ENCODE measurements at places on chromosomes 5 and 9.

DNA sequence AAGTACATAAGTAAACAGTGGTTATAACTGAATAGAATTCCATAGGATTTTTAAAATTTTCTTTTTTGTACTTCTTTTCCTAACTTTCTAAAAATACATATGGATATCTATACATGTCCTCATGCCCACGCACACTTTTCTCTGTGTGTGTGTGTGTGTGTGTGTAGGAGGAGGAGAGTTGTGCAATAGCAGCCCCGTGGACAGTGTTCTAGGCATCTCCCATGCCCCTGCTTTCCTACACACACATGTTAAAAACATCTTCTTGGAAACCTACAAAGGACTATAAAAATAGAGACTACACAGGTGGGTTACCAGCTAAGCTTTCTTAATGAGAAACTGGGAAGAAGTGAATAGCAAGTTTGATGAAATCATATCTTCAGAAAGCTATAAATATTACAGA lies 19.8 kb upstream of the HEXB start:
- no peak for DNase-seq

GRCh38 chr5:27290172-27290571 lies 251.8 kb upstream of the CDH9 start:
- DNase-seq, result no peak

GRCh38 chr5:58912116-58912515 lies 329.2 kb downstream of the RAB3C start:
- DNase-seq, result no peak

GRCh38 chr5:117143406-117143805 lies 568.8 kb upstream of the SEMA6A start:
- no peak for DNase-seq

DNA sequence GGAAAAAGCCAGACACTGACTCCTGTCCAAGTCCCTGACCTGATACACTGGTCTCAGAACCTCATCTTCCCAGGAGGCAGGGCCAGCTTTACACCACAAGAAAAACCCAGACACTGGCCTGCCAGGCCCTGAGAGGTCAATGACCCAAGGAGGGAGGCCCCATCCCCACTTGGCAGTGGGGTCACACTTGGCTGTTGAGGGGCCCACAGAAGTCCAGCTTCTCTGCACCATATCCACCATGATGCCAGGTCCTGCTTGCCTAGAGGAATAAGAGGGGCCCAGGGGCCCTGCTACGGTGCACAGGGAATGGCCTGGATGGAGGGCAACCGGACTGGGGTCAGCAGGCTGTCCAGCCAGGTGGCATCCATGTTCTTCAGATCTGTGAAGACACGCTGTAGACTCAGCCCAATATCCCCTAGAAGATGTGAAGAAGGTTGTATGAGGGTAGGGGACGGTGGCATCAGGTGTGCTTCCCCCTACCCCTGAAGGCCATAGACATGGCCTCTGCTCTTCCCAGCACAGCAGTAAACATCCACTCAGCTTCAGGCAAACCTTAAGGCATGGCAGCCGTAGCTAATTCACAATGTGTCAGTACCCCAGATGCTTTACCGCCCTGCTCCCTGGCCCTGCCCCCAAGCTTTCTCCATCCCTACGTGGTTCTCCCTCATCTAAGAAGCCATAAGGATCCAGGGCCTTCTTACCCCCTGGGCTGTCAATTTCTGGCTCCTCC lies 6.7 kb downstream of the IRF1 start:
- no peak for DNase-seq

- DNase-seq, result no peak
These were observed 61.1 kb downstream of the DPYSL3 start for GRCh38 chr5:147448766-147449165.

DNA sequence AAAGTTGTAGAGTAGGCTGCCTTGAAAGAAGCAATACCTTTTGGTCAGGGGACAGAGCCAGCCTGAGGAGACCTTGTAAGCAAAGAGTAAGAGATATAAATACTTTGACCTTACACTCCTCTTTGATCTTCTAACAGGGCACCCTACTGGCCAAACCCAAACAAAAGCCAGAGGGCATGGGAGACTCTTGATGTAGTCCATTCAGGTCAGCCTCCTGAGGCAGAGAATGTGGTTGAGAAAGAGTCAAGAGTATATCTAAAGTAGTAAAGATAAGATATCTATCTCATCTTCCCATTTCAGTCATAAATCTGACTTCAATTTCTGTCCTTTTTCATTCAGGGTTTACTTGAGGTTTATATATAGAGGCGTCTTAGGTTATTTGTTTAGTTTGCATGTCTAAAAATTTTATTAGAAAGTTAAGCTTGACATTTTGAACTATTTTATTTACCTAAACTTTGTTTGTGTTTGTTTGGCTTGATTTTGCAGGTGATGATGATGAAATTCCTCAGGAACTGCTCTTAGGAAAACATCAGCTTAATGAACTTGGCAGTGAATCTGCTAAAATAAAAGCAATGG lies 125.7 kb downstream of the NIPBL start:
- no peak for DNase-seq

DNA sequence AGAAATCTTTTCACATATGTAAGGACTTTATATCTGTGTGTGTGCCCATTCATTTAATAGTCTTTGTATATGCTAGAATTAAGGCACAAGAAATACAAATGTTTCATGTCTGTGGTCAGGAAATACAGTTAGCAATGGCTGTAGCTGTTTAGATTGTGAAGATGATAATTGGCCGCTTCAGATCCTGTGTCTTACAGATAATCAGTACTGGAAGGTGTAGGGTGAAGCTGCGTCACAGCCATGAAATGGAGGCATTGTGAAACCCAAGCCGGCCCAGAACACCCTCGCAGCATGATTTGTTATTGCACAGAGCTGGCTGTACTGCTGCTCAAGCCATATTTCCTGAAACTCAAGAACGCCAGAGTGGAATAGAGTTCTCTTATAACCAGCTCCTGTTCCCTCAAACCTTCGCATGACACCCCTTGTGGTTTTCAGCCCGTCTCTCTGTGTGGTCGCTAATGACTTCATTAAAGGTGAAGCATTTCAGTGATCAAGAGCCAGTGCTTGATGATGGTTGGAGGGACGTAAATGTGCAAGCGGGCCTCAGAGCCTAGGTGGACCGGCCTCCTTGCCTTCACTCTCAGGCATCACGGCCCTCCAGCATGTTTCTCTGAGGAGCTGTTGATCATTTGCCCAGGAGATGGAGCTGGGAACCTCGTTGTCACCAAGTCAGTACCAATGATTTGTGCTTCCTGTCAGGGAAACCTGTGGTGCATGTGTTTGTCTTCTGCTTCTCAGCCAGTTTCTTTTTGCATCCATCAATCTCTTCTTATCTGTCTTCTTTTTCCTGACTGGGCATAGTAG lies 80.1 kb downstream of the F2RL2 start:
- peak; percentile 34 for DNase-seq

- DNase-seq, result no peak
These were observed 30.2 kb upstream of the CATSPER3 start for GRCh38 chr5:134937526-134937925.

DNA sequence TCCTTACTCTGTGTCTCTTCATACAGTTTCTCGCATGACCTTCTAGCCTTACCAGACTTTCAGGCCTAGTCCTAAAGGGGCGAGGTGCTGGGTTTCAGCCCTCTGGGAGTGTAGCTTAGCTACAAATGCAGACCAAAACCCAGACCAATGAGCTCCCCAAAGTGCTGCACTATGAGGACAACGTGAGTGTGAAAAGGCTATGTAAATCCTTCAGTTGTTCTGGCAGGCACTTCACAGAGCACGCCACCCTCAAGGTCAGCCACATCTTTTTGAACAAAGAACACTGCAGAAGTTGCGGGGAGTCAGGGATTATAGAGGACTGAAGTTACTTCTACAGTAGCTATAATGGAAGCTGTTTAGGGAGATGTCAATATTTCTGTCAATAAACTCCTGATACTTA lies 301.7 kb downstream of the MARCHF11 start:
- DNase-seq, result no peak

- DNase-seq, result no peak
These were observed 220.8 kb downstream of the KDM4C start for GRCh38 chr9:6978591-6978990.

GRCh38 chr5:31051316-31051715 lies 142.2 kb upstream of the CDH6 start:
- no peak for DNase-seq

- DNase-seq, result no peak
These were observed 29.8 kb upstream of the SPINK4 start for GRCh38 chr9:33210006-33210715.

DNA sequence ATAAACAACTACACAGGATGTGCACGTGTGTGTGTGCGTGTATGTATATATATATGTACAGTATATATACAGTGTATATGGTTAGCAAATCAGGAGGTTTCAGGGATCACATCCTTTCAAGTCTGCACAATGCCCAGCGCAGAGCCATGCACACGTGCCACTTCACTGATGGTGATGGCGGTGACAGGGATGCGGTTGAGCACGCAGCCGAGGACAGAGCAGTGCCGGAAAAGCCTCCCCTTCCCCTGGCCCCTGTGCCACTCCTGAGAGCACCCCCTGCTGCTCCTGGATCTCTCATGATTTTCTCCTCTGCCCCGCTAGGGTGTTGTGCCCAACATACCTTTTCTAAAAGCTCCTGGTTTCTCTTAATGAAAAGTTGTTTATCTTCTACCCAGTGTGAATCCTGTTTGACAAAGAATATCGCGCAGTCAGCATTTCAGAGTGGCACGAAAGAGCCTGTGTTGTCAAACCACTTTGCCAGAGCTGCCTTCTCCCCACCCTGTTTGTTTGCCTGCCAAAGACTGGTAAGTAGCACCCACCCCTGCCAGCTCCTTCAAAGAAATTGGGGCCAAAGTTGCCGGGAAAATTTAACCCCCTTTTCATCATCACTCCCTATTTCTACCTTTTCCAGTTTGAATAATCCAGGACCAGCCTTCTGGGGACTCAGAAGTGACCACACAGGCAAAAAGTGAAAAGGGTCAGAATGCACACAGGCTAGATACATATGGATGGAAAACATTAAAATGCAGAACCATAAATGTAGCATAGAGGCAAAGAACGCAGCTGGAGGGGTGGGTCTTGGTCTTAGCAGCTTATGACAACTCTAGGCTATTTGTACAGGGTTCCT lies 126.2 kb upstream of the DPYSL3 start:
- no peak for DNase-seq

DNA sequence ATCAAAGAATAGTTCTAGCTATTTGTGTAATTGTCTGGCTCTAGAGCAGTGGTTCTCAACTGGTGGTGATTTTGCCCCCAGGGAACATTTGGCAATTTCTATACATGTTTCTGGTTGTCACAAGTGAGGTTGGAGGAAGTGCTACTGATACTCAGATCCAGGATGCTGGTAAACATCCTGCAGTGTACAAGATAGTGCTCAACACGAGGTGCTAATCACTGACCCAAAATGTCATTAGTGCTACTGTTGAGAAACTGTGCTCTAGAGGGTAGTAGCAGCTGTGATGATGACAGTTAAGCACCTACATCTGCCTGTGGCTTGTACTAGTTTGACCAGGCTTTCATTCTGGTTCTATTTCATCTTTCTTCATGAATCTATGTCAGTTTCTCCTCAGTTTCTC lies 22.1 kb downstream of the LRRC19 start:
- DNase-seq, result no peak

- DNase-seq, result no peak
These were observed 171.1 kb downstream of the ENC1 start for GRCh38 chr5:74469234-74469994.

GRCh38 chr5:92424785-92425426 lies 1041.8 kb upstream of the ARRDC3 start:
- no peak for DNase-seq

DNA sequence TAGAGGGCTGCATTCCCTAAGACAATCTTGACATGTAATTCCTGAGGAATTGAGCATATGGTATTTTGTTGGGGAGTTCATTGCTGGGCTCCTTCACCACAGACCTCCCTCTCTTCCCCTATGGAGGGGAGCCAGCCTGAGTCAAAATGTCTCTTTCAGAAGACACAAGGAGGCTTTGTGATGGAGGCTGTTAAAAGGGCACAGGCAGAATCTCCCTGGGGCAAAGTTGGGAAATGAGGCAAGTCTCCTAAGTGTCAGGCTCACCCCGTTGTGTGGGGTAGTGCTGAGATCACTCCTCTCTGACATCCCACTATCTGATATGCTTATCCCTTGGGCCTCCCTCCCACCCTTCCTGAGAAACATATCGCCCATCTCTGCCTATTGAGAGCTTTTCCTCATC lies 30.6 kb downstream of the GFRA3 start:
- DNase-seq, result no peak

DNA sequence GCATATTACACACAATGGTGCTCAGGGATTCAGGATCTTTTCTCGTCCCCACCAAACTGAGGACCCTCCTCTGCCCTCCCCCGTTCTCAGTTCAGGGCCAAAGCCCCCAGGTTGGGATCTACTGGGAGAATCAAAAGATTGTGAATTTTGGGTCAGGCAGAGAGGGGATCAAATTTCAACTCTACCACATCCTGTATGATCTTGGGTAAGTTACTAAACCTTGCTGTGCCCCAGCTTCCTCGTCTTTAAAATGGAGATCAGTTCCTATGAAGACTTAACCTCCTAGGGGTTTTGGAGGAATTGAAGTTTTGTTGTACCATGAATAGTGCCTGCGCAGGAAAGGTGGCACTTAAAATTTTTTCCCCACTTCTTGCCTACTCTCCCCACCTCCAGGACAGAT lies 62.4 kb downstream of the RAI14 start:
- DNase-seq, result no peak

DNA sequence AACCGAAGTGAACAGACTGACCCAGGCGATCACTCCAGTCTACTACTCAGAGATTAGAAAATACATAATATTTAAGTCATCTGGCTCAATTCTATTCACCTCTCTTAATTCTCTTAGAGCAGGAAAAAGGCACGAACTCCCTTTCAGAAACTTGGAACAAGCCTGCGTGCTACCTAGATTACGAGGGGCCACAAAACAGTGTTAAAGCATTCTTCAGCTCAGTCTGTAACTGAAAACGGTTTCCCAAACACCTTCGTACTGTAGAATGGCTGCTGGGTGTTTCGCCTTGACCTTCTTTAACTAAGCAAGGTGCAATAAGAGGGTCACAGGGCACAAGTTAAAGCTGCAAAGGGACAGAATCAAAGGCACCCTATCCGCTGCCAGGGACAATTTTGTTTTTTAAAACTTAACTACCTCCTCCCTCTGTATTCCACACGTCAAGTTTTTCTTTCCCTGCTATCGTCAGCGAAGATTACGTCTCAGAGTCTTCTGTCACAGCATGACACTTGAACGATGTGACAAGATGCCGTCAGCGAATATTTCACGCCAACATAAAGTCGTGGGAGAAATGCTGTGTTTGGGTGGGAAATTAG lies 687 bp downstream of the LYSMD3 start:
- no peak for DNase-seq

GRCh38 chr5:119358530-119358900 lies 2.7 kb downstream of the TNFAIP8 start:
- no peak for DNase-seq

DNA sequence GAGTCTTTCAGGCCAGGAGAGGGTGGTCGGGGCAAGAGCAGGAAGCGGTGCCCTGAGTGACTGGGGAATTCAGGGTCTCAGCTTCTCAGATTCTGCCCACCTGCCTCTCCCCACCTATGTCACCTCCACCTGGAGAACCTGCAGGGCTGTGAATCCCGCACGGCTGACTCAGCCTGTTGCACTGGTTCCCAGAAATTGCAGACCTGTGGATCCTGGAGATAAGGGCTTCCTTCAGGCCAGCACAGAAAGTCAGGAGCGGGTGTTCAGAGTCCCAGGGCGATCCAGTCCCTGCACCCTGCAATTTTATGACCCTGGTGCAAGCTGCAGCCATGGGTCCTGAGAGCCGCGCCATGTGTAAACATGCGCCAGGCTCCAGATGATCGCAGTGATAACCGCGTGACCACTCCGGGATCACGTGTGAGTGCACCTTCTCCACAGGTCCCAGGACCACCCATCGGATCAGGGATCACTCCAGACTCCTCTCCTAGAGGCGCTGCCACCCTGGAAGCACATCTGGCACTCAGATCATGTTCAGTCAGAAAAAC lies 17.8 kb downstream of the IRX4 start:
- no peak for DNase-seq

Measured in stimulated activated CD4-positive, alpha-beta T cell treated with anti-CD3 and anti-CD28 coated beads, Interleukin-1b, Interleukin-23, amount 100 ng/mL, for 4 hours (primary cell).